Mammary epithelial cell (primary cell): ENCODE measurements at places on chromosomes 5 and 9. TPM values are rescaled to one million over a fixed set of nuclear protein-coding genes. Genes with fewer than 3 reads are reported as not detected.

The PCDHB2 gene
- total RNA-seq = 2.2 TPM

The GNAQ gene
- total RNA-seq = 58.7 and 66.2 TPM in 2 replicates

The FGF18 gene
- total RNA-seq = not detected

The PTPN3 gene
- total RNA-seq = 14.6 and 23.0 TPM in 2 replicates

The NACC2 gene
- total RNA-seq = 27.3 TPM

The TOR4A gene
- total RNA-seq = 1.5 TPM

The GRIA1 gene
- not detected in 2 replicates for total RNA-seq

The PCDHA1 gene
- 0.21 and 0.26 TPM in 2 replicates for total RNA-seq

The MARCHF11 gene
- not detected for total RNA-seq

The GPR151 gene
- not detected for total RNA-seq

The TICAM2 gene
- 0.96 and 3.6 TPM in 2 replicates for total RNA-seq

- DNase-seq = no peak
Measured at GRCh38 chr5:124843596-124843899, 97.1 kb upstream of the ZNF608 start.

DNA sequence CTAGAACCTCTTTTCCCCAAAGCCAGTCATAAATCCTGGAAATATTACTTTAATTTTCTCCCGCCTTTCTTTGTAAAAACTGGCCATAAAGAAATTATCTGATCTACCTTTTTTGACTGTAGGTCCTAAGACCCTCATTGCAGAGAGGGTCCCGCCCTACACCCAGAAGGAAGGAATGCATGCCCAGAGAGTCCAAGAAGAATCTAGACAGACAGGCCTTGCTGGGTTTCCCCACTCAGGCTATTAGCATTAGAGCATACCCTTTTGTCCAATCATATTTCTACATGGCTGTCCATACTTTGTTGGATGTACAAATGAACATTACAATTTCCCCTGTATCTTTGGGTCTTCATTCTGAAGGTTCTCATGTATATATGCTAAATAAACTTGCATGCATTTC lies 1.9 kb upstream of the ATG10 start:
- DNase-seq = no peak

DNA sequence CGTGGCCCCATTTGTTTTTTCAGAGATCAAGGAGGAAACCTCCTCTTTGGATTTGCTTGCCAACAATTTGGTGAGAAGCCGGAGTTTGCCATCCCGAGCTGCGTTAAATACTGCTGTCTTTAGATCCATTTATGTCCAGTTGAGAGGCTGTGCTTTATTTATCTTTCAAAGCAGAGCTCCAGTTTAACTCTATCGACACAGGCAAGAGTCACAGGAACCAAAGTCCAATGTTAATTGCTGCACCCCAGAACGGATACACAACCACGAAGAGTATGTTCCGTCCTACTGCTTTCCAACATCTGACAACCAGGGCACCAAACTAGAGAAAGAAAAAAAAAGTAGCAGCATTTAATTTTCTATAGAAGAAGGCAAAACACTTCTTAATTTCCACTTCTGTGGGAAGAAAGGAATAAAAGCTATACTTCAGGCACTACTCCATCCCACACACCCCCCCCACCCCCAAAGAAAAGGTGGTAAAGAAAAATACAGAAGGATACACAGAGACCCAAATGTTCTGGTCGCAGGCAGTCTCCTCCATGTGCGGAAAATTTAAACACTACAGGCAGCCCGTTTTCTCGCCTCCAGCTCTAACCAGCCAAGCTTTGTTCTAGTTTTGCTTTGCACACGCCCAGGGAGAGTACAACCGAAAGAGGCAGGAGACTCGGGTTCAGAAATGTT lies 1.1 kb downstream of the FEM1C start:
- DNase-seq = peak; percentile 59

DNA sequence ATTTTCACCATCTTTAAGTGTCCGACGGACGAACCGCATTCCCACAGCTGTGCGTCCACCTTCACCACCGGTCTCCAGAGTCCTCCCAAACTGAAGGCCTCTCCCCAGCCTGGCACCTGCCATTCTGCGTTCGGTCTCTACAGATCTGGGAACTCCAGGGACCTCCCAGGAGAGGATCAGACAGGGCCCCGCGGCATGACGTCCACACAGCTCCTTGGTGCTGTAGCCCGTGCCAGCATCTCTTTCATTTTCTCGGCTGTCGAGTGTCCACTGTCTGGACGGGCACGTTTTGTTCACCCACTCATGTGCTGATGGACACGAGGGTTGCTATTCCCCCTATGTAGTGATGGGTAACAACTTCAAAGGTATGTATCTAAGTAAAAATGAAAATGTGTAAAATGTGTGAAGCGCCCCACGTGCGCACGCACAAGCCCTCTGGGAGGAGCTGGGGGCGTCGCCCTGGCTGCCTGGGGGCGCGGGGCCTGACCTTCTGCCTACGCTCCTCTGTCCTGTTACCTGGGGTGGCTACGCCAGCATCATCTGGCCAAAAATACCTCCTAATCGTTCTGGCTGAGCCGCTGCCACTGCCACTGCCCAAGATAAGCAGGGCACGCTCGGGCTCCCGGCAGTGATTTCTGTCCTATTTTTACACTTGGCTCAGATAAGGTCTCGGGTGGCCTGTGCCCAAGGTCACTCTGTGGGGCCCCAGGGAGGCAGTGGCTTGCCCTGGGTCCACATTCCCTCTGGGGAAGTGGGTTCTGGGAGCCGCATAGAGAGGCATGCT lies 10.8 kb upstream of the SLC12A7 start:
- DNase-seq = no peak

DNA sequence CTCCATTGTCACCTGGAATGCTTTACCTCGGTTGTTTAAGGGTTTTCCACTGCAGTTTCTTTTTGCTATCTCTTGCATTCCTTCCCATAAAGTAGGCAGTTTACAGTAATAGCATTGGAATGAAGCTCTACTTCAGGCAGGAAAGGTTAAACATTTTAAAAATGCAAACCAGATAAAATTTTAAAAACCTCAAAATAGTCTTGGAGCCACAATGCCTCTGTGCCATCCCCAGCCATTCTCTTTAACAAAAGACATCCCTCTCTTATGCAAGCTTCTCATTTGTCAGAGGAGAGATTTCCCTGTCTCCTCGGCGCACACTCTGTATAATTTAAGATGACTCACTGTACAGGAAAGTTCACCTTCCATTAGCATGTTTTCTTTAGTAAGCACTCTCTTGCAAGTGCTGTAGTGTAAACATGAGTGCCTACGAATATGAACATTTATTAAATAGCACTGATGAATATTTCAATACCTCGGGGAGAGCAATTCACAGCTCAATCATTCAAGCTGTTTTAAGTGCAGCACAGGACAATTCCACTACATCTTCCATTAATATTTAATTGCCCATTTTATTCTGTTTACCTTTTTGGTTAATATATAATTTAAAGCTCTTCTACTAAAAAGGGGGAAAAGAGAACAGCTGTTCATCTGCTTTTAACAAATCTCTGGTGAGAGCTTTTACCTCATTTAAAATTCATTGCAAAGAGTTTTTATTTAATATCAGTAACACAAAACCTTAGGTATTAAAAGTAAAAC lies 343.6 kb downstream of the SPATA31D1 start:
- DNase-seq = peak; percentile 87

- DNase-seq = peak; percentile 86
Measured at GRCh38 chr5:169013846-169014245, 287.1 kb downstream of the SLIT3 start.

DNA sequence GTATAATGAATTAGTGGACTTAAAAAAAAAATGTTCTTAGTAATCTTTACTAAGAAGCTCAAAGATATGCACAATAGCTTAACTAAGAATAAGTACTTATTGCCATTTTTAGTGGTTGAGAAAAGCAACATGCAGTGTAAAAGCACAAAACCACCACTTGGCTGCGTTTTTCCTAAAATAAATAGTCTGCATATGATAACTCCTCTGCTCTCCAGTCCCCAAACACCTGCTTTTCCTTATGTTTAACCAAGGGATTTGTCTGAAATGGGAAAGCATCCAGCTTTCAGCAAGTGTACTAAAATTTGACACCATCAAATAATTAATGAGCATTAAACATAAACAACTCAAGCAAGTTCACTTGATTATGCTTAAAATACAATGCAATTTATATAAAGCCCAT lies 41.4 kb downstream of the PSIP1 start:
- DNase-seq = no peak

GRCh38 chr5:150361301-150361700 lies 3.8 kb downstream of the TCOF1 start:
- DNase-seq = no peak

- no peak for DNase-seq
Measured at GRCh38 chr5:172063463-172064235, 57.2 kb upstream of the FBXW11 start.

GRCh38 chr5:59587489-59588337 lies 305.8 kb downstream of the PDE4D start:
- no peak for DNase-seq

- DNase-seq = no peak
Measured at GRCh38 chr5:66985417-66985816, 211.2 kb downstream of the CD180 start.

- peak; percentile 27 for DNase-seq
Measured at GRCh38 chr5:129905473-129906176, 1.4 kb downstream of the CHSY3 start.

DNA sequence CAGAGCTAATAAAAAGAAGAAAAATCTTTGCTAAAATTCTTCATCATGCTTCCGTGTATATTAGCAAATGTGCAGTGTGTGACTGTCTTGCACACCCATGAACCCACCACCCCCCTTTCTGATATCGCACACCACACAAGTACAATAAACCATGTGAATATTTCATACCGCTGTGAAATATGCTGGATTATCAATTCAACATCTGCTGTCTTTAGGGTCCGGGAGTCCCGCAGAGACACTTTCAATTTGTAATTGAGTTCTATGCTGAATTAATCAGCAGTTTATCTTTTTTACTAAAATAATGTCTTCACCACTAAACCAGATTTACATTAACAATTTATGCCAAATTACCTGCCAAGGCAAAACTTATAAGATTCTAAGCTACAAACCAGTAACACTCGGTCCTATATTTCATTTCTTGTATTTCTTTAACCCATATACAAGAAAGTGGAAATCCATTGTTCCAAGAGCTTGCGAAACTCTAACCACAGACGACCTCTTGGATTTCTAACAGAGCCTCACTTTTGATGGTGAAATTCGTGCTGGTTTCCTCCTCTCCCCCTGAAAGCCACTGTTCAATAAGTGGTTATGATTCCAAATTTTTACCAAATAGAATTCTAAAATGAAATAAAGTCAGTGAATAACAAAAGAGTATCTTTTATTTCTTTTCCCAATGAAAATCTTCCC lies 44.2 kb downstream of the PSMB7 start:
- peak; percentile 54 for DNase-seq

DNA sequence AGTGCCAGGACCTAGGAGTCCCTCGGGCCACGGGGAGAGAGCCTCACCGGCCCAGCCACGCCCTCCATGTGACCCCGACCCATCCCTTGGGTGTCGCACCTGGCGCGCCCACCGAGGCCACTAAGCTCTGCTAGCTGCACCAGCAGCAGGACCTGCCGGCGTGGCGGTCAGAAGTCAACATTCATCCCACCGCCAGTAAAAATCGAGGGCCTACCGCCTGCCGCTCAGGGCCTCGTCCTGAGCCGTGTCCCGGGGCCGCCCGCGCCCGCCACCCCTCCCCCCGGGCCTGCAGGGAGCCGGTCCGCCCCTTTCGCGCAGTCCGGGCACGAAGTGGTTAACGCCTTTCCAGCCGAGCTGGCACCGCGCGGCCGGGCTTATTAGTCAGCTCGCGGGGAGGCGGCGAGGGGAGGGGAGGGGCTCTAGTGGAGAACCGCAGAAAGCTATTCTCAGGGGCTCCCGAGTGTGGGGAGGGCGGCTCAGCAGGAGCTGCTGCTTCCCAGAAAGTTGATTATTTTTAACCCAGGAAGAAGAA lies 124.4 kb downstream of the C9orf50 start:
- DNase-seq = peak; percentile 78

- no peak for DNase-seq
Measured at GRCh38 chr5:159422361-159422760, 92.1 kb upstream of the IL12B start.

GRCh38 chr5:89686081-89686765 lies 723.3 kb downstream of the CETN3 start:
- DNase-seq = no peak

- no peak for DNase-seq
Measured at GRCh38 chr5:135423846-135424168, 23.3 kb downstream of the DCANP1 start.

GRCh38 chr9:135776893-135777622 lies 75.1 kb downstream of the KCNT1 start:
- DNase-seq = no peak

GRCh38 chr9:12784461-12785259 lies 9.8 kb downstream of the LURAP1L start:
- DNase-seq = peak; percentile 98

DNA sequence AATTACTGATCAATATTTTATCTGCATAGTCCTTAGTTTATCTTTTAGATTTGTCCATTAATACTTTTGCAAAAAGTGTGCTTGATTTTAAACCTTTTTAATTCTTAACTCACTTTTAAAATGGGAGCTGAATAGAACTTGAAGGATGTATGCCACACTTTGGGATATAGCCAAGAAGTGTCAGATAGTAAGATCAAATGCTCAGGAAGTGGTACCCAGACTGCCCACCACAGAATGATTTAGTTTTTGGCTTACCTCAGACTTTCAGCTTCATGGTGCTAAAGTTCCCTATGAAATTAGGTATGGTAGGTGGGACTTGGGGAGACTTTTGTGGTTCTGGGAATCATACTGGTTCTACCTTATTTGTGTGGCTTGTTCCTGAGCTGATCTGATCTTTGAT lies 14.7 kb downstream of the FOCAD start:
- no peak for DNase-seq

- no peak for DNase-seq
Measured at GRCh38 chr5:113281194-113281593, 153.6 kb downstream of the TSSK1B start.
